ENCODE measurements at places on chromosomes 16 and 17.

- no peak for DNase-seq
Measured at GRCh38 chr16:85991425-85991824, 92.5 kb downstream of the IRF8 start.

DNA sequence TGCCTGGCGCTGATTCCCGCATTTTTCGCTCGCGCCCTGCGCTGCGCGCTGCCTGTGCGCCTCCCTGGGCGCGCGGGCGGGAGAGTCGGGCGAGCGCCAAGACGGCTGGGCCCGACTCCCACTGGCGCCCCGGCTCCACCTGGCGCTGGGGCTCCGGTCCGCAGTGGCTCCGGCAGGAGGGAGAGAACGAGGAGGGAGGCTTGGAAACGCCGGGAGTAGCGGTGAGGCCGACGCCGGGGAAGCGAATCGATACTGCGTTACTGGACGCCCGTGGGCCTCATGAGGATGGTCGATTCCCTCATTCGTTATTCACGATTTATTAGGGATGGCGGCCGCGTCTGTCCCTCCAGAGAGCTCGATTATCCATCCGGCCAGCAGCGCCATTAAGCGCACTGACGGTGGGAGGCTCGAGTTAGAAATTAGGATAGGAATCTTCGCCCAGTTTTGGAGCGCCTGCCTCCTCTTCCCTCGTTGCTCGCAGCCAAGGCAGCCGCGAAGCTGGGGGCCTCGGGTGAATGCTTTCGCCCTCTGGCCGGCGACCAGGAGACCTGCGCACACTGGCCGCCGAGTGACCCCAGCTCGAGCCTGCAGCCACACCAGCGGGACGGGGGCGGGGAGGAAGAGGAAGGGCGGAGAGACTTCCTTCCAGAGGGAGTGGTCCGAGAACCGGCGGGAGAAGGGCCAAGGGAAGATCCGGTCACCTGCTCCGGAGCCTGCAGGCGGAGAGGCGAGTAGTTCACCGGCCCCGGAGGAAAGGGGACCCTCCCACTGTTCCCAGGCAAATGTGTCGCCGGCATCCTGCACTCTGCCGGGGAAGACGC, 1.3 kb upstream of the PCGF2 start:
- DNase-seq, result no peak

DNA sequence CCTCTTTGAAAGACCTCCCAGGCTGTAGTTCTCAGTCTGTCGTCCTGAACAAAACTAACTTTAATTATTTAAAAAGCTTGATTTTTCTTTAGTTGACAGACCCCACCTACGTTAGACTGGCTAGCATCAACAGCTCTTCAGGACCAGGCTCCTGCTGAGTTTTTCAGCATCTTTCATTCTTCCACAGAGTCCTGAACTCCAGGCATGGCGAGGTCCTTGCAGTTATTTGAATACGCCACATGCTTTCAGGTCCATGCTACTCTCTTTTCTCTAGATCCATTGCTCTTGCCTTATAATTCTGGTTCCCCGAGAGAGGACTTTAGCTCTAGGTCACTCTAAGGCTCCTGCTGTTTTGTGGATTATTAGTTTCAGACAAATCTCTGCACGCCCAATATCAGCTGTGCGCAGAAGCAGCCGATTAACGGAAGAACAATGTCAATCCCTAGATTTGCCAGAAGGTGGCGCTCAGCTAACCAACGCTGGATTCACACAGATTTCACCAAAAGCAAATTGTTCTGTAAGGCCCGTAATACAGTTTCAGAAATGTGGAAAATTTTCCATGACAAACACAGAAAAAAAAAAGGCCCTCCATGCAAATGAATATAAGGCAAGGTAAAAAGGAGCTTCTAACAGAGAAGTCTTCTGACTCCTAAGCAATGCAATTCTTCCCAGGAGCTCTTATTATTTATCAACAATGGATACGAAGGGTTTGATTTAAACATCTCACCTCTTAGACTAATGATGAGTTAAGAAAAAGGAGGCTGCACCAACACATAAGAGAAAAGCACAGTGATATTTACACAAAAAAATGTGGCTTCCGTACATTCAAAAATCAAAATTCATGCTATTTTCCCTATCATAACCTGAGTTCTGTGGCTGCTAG, 33.5 kb upstream of the BCO1 start:
- no peak for DNase-seq

GRCh38 chr17:47660064-47660492, 10.4 kb downstream of the KPNB1 start:
- no peak for DNase-seq

DNA sequence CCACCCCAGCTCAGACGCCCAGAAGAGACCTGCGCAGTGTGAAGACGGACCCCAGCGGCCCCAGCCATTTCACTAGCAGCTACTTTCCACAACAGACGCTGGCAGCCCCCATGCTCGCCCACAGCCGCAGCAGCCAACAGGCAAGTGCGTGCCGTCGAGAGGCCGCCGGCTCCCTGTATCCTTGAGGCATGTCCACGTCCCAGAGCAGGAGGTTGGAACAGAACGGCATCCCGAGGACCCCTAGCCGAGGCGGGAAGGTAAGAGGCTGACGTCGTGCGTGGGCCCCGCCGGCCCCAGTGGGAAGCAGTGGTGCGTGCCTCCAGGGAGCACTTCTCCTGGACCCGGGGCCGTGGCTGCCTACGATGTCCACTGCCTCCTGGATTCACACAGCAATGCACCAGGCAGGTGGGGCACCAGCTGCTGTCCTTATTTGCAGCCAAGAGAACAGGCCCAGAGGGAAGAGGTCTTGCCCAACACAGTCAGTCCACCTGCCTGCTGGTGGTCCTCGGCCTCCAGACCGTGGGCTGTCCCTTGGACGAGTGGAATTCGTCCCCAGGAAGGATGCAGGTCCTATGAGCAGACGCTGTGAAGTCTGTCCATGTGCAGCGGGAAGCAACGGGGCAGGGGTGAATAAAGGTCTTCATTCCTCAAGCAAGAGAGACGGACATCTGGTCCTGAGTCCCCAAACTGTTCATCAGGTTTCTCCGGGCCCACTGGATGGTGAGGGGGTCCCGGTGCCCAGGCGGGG, 38.5 kb downstream of the SLC7A5 start:
- DNase-seq, result no peak

GRCh38 chr16:3215601-3216262, 19.2 kb downstream of the ZNF200 start:
- no peak for DNase-seq

GRCh38 chr17:40341808-40342503, 22.6 kb downstream of the GJD3 start:
- no peak for DNase-seq

- DNase-seq, result no peak
Measured at GRCh38 chr17:8292639-8293395, 2.4 kb downstream of the SLC25A35 start.

- DNase-seq, result no peak
Measured at GRCh38 chr16:48082516-48082915, 73.3 kb downstream of the ABCC12 start.

Data from T-helper 1 cell (primary cell).